ENCODE measurements at places on chromosomes 16 and 17.

- no peak for DNase-seq
Observed at GRCh38 chr17:17942846-17943245, 29.4 kb downstream of the TOM1L2 start.

DNA sequence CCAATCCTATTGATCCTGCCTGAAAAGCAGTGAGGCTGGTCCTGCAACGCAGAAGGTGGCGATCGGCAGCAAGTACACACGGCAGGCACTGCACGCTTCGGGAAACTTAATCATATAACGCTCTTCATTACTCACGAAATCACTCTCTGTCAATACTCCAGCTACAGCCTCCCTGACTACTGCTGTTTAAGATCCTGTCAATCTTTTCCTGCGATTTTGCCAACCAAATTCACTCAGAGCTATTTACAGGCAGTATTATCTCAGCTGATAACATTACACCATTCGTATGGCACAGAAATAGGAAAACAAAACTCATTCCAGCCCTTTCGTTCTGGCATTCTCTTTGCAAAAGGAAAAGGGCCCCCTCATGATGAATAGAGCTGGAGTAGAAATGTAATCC lies 262.4 kb upstream of the CDH8 start:
- no peak for DNase-seq

DNA sequence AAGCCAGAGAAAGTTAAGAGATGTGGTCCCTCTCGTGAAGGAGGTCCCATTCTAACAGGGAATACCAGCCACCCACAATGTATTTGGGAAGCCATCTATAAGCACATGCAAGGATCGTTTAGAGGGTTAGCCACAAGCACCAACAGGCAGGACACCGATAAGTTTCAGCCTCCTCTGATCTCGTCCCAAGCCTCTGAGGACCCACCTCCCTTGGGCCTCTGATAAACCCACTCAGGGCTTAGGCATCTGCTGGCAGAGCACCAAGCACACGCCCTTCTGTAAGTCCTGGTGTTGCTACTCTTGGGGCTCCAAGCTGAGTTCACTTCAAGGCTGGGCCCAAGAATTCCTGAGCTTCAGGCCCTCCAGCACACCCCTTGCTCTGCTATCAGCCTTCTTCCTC lies 5.4 kb upstream of the PNPO start:
- no peak for DNase-seq

DNA sequence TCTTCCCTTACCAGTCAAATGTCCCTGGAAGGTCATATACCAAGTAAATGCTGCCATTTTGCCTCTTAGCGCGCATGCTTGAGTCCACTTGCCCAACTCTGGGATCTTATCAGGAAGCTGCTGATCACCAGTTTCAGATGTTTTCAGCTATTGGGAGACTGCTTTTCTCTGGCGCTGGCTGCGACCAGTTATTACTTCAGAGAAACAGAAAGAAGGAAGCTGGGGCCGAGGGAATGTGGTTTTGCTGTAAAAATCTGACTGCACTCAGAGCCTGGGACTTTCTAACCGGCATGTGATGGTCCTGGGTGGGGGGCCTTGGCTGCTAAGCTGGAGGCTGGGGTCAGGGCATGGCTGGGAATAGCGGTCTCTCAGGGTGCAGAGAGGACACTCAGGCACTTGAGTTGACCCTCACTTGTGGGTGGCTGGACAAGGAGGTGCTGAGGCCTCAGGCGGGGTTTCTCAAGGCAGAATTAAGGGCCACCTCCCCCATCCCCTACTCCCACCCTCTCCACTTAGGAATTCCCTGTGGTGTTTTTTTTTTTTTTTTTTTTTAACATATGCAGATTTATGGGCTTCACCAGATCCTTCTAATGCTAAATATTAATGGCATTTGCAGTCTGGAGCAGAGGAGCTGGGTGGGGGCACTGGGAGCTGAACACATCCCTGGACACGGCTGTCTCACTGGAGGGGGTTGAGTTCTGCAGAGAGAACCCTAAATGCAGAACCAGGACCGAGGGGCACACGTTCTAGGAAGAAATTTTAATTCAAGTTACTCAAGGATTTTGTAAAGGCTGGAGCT lies 145.8 kb downstream of the CYLD start:
- DNase-seq = no peak

DNA sequence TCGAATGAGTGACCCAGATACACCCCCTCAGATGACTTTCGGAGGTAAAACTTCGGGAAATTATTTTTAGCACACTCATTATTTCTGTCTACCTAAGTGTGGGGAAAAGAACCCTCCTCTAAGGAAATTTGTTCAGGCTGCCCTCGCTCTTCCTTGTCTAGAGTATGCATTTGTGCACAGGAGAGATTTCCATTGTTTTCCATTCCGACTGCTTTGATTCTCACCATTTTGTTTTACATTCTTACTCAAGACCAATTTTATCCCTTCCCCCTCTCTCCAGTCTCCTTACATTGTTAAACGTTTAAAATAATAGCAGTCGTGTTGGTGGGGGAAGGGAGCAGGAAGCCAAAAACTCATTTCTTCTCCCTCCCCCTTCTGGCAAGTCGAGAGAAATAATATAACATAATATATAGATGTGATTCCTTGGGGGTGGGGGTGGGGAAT lies 1.5 kb upstream of the CHD3 start:
- DNase-seq = no peak

DNA sequence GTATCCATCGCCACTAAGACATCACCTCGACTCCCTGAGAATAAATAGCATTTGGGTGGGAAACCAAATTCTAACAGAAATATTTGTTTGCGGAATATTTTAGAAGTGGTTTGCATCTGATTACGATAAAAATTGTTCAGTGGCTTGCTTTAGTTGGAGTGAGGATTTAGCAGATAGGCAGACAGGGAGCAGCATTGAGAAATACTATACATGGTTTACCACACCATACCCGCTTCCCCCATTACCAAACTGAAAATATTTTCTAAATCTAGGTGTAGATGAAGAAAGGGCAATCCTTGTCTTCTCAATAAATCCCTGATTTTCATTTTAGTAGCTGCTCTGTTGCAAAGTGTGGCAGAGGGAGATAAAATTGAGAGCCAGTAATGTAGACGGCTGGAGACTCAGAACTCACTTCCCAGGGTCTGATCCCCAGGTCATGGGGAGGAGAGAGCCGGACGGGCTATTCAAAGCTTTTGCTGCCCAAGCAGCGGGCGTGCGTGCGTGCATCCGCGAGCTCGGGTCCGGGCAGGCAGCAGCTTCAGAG lies 808 bp upstream of the BAHCC1 start:
- no peak for DNase-seq

DNA sequence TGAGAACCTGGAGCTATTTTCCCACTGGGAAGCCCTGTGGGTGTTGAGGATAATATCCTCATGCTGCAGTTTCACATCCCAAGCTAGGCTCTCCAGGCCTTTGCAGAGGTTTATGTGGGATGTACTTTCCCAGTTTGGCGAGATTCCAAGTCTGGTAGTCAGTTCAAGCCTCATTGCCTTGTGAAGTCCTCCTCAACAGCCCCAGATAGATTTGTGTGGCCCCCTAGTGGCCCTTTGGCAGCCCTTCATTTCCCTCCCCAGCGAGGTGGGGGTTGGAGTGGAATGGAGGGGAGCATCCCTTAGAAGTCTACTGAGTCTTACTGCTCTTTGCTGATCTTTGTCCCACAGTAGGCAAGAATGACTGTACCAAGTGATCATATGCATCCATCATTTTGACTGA lies 137.9 kb downstream of the CDH11 start:
- DNase-seq = no peak

DNA sequence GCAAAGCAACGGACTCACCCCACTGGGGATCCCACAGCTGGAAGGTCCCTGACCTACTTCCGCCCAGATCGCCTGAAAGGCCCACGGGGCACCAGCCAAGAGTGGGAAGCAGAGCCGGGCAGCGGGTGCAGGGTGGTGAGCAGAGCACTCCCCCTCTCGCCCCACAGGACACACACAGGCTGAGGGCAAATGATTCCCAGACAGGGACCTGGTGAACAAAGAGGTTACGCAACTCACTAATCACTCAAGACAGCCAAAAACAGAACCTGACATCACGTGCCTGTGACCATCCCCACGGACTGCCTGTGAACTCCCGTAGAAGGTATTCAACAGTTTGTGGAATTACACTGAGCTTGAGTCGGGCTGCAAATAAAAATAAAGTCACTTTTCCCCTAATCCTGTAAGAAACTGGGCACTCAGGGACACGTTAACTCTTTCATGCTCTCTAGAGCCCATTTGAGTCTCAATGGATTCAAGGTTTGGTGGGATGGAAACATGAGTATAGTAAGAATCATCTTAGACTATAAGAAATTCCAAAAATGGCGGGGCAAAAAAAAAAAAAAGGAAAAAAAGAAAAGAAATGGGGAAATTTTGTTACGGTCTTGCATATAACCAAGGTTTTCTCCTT lies 396.1 kb downstream of the SOX9 start:
- no peak for DNase-seq
